IMR-90 (cell line): ENCODE measurements at places on chromosomes 4 and X. TPM values are rescaled to one million over a fixed set of nuclear protein-coding genes. Genes with fewer than 3 reads are reported as not detected.

DNA sequence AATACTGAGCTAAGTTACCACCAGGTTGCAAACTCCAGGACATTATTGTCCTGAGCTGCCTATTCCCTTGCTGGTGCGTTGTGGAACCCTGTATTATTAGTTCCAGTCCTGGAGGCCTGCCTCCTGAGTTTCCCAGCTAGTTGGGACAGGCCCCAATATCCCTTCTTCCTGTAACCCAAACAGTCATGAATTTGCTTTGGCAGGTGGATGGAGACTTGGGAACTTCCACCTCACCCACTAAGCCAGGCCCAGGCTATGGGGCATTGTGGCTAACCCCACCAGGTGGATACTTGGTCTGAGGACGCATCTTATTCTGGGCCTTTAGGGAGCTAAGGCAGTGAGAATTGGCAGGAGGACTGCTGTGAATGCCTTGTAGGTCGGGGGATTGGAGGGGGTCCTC lies 5.0 kb downstream of the RBM3 start:
- DNase-seq = no peak

- DNase-seq = no peak
These were observed 153.6 kb downstream of the AFAP1 start for GRCh38 chr4:7786040-7786439.

Gene F11
- total RNA-seq = not detected in 2 replicates

- DNase-seq = no peak
These were observed 38.9 kb downstream of the GATB start for GRCh38 chr4:151721916-151722315.

Gene FOXP3
- not detected in 2 replicates for total RNA-seq

Gene MAGEA4
- total RNA-seq = not detected in 2 replicates

DNA sequence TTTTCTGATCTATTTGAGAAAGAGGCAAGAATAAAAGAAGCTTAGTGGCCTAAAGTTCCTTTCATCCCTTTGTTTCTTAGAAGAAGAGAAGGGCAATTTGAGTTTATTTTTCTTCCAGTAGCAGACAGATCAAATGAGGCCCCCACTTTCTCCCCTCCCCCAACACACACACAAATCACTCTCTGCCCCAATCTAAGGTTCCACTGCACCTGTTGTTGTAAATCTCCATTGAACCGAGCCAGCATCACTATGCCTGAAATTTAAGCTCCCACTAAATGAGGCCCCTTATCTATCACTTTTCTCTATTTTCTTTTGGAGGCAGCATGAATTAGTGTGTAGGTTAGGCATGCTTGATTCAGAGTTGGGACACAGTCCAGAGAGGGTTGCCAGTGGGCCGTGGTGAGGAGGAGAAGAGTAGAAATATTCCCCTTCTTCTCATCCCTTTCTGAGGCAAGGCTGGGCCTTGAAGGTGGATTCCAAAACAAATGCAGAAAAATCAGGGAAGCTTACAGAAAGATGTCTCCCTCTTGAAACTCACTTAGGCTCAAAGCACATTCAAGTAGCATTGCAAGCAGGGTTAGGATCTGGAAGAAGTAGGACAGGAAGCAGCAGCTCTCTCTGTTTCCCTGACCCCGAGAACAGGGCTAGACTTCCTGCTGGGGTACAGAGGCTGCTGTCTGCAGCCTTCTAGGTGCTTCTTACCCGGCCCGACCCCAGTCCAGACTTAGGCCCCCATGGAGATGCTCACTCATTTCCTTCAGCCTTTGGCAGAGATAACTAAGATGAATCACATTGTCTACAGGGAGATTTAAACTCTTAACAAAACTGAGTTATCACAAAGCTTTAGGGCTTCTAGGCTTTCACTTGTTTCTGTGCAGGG lies 70.7 kb downstream of the RASL11B start:
- peak; percentile 56 for DNase-seq

Gene MAPK10
- 6.4 and 6.5 TPM in 2 replicates for total RNA-seq

- peak; percentile 88 for DNase-seq
These were observed at the start of gene ANXA5 for GRCh38 chr4:121696581-121697461. ANXA5 (minus strand) TSS chr4:121696980; CDS start chr4:121696589, 391 bp downstream.

DNA sequence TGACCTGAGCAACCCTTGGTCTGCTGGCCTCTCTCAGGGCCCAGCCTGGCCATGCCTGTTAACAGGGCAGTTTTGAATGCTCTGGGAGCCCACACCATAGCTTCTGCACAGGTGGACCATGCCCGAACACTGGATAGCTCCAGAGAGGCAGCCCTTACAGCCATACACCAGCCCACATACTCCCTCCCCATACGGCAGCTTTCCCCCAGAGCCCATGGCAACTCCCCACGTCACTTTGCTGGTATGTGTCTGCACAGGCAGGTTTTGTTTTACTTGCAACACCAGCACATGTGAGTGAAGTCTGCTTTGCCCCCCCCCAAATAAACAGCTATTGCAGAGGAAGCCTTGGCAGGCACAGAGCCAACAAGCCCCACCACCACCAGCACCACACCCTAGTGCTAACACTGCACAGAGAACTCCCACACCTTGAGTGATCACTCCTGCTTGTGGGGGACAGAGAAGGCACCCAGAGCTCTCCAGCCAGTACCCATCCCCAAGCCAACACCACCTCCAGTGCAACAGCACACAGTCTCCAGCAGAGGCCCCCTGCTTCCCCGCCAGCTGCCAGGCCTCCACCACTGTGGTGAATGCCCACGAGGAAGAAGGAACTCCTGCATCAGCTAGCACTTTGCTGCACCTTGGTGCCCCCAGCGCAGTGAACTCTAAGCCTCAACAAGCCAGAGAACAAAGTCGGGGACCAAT lies 87.3 kb downstream of the STPG2 start:
- no peak for DNase-seq

GRCh38 chr4:20195071-20195885 lies 56.4 kb upstream of the SLIT2 start:
- peak; percentile 44 for DNase-seq

DNA sequence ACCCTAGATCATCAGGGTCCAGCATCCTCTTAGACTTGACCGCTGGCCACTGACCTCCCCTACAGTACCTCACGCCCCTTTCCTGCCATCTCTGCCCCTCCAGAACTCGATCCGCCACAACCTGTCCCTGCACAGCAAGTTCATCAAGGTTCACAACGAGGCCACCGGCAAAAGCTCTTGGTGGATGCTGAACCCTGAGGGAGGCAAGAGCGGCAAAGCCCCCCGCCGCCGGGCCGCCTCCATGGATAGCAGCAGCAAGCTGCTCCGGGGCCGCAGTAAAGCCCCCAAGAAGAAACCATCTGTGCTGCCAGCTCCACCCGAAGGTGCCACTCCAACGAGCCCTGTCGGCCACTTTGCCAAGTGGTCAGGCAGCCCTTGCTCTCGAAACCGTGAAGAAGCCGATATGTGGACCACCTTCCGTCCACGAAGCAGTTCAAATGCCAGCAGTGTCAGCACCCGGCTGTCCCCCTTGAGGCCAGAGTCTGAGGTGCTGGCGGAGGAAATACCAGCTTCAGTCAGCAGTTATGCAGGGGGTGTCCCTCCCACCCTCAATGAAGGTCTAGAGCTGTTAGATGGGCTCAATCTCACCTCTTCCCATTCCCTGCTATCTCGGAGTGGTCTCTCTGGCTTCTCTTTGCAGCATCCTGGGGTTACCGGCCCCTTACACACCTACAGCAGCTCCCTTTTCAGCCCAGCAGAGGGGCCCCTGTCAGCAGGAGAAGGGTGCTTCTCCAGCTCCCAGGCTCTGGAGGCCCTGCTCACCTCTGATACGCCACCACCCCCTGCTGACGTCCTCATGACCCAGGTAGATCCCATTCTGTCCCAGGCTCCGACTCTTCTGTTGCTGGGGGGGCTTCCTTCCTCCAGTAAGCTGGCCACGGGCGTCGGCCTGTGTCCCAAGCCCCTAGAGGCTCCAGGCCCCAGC lies 5.2 kb downstream of the FOXO4 start:
- no peak for DNase-seq

DNA sequence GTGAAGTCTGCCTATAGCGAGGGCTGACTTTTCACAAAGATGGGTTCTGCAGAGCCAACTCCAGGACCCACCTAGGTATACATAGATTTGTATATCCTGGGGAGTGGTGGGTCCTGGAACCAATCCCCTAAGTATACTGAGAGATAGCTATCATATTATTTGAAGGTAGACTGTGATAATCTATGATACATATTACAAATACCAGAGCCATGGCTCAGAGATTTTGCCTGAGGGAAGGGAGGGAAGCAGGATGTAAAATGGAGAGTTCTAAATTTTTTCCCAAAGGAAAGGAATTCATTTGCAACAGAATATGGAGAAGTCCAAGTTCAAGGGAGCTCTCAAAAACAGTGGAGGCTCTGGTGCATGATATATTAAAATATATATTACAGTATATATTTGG lies 7.2 kb downstream of the TCEAL3 start:
- no peak for DNase-seq

Gene ABLIM2
- under 0.01 TPM in 2 replicates for total RNA-seq

- no peak for DNase-seq
These were observed 191.2 kb downstream of the RRAGB start for GRCh38 chrX:55908661-55909212.

- DNase-seq = no peak
These were observed 19.2 kb downstream of the ALPK1 start for GRCh38 chr4:112316360-112316759.

DNA sequence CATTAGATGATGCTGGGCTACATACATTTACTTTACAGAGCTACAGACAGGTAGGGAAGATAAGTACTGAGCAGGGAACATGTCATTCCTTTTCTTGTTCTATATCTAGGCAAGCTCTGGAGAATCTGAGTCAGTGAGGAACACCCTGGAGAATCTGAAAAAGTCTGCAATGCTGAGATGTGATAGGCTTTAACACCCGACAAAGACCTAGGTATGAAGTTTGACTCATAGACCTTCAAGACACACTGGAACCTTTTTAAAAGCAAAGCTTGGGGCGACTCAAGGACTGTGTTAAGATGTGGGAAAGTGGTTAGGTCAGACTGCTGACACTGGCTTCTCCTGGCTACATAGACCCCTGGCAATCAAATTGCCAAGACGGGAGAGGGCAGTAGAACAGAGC lies 42.8 kb downstream of the OSTC start:
- no peak for DNase-seq

DNA sequence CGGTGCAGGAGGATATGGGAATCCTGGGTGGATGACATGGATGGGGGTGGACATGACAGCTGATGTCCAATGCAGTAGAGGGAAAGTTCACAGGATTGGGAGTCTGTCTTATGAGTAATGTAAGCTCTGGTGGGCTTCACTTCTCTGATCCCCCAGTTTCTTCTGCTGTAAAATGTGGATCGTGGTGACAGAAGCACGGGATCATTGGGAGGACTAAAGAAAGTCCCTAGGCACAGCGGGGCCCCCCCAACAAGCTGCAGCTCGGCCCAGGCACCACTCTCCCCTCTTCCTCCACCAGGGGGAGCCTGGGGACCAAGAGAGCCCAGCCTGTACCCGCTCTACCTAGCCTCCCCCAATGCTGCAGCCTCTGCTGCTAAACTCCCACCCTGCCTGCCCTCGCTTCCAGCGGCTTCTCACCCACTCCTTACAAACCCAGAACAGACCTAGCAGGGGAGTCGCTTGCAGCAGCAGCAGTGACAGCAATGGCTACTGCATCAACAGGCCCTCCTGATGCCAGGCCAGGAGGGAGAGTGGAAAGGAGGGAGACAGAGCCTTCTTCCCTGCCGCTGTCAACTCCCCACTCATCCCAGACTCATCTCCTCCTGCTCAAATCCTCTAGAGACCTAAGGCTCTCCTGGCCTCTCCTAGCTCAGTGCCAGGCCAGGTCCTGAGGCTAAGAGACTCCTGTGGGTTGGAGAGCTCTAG lies 36.1 kb upstream of the IQSEC2 start:
- DNase-seq = peak; percentile 43

Gene ALAS2
- total RNA-seq = not detected in 2 replicates

DNA sequence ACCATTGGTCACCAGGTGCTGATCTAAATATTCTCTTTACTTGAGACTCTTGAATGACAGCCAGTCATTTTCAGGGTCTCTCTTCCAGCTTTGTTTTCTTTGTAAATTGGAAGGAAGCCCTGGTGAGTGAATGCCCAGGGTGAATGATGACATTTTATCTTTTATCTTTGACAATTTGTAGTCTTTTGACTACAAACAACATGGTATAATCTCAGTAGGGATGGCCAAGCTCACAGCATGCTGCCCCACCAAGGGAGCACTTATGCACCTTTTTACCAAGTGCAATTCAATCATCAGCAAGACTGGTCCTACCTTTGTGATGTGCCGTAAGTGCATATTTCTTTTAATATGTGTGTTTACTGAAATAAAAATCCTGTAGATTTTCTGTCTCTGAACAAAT lies 5.7 kb downstream of the AFM start:
- DNase-seq = no peak

Gene FAM149A
- total RNA-seq = 0.54 and 0.83 TPM in 2 replicates

- no peak for DNase-seq
These were observed 33.2 kb upstream of the BMP15 start for GRCh38 chrX:50877310-50877709.

Gene TMEM150C
- under 0.01 and 0.36 TPM in 2 replicates for total RNA-seq

DNA sequence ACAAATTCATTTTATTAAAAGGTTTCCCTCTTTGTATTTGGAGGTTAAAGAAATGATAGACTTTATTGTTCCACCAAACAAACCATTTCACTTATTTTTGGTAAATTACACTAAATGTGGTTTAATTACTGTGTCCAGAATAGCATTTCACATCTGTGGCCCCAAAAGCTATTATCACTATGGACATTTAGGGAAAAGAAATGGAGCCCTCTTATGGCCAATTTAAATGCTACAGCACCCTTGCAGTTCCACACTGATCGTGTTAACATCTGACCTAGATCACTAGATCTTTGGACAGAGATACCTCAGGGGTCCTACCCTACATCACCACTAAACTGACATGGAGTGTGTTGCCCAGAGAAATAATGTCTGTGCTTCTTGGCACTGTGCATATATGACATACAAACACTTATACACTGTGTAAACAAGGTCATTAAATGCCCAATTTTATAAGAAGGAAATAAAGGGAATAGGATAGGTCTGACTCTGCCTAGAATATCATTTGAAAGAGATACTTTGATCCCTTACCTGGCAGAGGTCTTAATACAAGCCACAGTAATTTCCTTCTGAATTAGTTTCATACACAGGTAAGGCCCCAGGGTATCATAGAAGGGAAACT lies 163.9 kb downstream of the KDR start:
- peak; percentile 52 for DNase-seq

DNA sequence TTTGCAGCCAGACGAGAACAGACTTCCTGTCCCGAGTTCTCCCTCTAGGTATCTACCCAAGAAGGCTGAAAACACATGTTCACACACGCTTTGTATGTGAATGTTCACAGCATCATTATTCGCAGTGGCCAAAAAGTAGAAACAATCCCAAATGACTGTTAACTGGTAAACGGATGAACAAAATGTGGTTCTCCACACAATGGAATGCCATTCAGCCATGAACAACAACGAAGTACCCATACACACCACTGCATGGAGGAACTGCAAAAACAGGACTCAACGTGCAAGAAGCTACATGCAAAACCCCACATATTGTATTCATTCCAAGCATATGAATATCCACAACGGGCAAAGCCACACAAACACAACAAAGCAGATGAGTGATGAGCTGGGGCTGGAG lies 45.0 kb downstream of the PDHA1 start:
- DNase-seq = no peak
